K562 (cell line): ENCODE measurements at places on chromosomes 12 and 14.

GRCh38 chr12:79452906-79453305 lies 237.9 kb downstream of the PAWR start:
- no peak for DNase-seq

DNA sequence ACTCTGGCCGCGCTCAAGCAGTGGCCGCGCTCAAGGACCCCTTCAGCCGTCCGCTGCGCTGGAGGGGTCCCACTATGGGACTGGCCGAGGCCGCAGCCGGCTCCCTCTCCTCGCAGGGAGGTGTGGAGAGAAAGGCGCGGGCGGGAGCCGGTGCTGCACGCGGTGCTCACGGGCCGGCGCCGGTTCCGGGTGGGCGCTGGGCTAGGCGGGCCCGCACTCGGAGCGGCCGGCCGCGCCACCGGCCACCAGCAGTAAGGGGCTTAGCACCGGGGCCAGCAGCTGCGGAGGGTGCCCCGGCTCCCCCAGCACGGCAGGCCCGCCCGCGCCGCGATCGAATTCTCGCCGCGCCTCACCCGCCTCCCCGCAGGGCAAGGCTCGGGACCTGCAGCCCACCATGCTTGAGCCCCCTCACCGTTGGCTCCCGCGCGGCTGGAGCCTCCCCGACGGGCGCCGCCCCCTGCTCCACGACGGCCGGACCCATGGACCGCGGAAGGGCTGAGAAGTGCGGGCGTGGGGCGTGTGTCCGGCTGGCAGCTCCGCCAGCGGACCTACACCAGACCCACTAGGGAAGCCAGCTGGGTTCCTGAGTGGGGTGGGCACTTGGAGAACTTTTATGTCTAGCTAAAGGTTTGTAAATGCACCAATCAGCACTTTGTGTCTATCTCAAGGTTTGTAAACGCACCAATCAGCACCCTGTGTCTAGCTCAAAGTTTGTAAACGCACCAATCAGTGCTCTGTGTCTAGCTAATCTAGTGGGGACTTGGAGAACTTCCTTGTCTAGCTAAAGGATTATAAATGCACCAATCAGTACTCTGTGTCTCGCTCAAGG lies 49.5 kb downstream of the KLHL28 start:
- DNase-seq = no peak

DNA sequence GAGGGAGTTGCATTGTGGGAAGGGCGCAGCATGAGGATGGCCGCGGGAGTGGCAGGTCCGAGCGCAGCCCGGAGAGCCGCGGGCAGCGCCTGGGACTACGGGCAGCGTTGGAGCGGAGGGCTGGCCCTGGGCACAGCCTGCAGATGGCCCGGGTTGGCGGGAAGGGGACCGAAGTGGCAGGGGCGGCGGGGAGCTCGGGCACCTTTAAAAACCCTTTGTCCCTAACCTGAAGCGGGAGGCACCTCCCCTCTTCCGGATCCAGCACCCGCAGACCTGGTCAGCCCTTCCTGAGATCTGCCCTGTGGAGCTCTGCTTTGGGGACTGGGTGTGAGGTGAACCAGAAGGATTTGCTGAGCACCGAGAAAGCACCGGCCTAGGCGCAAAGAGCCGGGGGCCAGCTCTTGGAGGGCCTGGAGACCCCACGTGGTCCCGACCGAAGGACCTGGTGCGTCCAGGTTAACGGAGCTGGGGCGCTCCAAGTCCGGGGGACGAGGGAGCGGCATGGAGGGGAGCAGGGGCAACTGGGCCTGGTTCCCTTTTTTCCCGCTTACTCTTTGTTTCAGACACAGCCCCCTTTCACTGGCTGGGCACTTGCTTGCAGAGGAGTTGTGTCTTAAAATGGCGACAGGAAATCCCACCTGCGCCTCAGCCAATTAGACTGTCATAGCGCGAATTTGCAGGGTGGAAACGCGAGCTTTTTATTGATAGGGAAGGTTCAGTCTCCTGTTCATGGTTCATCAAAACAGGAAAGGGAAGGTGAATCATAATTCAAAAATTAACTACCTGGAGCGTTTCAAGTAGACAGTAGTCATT lies 792 bp upstream of the SLC38A1 start:
- DNase-seq = no peak

DNA sequence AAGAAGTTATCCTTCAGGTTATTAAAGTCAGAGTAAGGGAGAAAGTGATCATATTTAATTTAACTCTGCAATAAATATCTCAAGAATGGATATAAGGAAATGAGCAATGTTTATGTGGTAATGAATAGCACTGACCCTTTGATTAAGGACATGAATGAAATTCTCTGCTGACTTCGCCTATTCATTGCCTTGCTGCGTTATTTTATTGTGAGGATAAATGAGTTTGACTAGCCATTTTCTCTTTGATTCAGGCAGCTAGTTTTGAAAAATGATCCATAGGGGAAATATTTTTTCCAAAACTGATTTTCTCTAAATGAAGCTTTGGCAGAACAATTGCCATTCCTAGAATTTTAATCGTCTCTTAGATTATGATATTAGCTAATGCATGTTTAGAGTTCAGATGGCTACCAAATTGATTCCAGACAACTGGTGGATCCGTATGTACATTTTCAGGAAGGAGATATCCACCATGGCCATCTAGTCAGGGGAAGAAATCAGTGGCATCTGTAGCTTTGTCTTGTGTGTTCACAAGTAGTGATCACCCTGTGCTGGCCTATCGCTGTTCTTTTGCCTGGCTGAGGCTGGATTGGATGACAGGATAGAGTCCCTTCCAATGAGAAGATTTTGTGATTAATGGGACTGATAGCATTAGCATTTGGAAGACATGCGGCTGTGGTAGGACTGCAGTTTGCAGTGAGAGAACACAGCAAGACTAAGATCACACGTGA lies 302.3 kb upstream of the RGS6 start:
- DNase-seq = no peak

GRCh38 chr14:21197418-21198205 lies 41.7 kb upstream of the OR5AU1 start:
- DNase-seq = no peak

- DNase-seq = no peak
These were observed 2.0 kb upstream of the SOS2 start for GRCh38 chr14:50233166-50233950.

GRCh38 chr12:26767116-26767515 lies 65.9 kb downstream of the ITPR2 start:
- DNase-seq = no peak

- DNase-seq = no peak
These were observed 258.7 kb downstream of the SYT10 start for GRCh38 chr12:33180918-33181317.

- no peak for DNase-seq
These were observed 34.3 kb downstream of the DHRS2 start for GRCh38 chr14:23670481-23670880.

DNA sequence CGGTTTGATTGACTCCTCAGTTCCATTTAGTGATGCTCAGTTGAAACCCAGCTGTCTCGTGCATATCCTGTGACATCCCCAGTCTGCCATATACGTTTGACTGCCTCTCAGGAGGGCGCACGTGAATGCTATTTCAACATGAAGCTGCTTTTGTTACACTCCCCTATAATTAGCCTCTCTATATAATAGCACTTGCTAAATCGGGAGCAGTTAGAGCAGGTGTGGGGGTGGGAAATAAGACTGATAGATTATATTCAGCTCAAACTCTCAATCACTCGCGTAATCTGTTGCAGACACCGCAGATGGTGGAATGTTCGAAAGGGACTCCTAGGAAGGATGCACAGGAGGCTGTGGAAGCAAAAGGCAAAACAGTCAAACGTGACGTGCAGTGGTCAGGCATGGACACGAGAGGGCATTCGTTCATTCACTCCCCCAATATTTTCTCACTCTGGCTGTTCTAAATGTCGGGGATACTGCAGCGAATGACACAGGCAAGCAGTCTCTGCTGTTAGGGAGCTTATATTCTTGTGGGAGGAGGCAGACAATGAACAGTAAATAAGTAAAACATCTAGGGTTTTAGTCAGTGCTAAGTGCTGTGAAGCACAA lies 29.8 kb downstream of the KCNA1 start:
- no peak for DNase-seq

DNA sequence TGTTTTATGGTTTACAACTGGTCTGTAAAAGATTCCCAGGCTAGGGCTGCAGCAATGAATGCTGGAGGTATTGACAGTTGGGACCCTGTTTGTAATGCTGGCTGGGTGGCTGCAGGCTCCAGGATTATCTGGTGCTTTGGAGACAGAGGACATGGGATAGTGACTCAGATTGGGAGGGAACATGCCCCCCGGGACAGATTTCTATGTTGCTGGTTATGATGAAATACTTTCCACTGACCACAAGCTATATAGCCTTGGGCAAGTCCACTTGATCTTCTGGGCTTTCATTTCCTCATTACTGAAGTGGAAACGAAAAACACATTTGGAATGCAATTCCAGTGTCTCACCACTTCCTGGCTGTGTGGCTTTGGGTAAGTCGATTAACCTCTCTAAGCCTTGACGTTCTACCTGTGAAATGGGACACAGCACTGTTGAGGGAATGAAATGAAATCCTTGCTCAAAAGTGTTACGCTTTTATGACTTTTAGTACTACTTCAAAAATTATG lies 6.3 kb upstream of the TPCN1 start:
- DNase-seq = no peak

DNA sequence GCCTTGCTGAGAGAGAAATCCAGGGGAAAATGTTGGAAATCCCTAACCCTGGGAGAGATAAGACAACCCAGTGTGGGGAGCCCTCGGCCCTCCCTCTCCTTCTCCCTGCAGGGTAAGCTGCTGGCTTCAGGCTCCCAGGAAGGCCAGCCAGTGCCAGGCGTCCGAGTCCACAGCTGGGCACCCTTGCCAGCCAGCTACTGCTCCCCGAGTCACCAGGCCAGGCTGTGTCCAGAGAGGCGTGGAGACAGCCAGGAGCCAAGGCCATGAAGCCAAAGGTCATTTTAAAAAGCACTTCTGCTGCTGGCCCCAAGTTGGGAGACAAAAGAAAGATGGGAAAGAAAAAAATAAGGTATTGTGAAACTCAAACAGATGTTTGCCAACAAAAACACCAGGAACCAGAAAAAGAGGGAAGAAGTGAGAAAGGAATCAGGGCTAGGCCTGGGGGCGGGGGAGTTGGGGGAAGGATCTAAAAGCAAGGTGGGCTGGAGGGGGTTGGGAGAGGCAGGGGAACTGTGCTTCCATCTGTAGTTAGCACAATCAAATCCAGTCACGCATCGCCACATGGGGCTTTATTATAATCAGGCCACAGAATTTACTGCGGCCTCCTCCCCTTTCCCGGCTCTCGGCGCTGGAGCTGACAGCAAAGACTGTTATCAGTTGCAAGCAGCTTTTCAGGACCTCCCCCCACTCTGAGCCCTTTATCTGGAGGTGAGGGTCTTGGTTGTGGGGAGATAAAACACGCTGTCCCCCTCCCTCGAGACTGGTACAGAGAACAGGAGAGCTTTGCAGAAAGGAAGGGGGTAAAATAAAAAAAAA lies 33.5 kb downstream of the RBM19 start:
- peak; percentile 96 for DNase-seq

- no peak for DNase-seq
These were observed 16.2 kb downstream of the CCDC62 start for GRCh38 chr12:122790393-122791075.

DNA sequence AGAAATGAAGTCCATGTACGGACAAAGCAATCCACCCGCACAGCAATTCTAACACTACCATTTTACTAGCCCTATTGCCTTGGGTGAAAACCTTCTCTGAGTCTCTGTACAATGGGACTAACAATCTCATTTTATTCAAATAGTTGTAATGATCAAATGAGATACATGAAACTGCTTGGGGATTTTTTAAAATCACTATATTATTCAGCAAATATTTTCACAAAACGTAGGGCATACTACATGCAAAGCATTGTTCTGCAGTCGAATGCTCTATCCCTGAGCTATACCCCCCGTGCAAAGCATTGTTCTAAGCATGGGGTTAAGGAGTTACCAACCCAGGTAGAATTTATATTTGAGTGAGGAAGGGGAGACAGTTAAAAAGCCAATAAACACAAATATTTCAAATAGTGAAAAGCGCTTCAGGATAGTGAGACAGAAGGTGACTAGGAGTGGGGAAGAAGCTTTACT lies 554 bp upstream of the ATF7 start:
- peak; percentile 23 for DNase-seq

DNA sequence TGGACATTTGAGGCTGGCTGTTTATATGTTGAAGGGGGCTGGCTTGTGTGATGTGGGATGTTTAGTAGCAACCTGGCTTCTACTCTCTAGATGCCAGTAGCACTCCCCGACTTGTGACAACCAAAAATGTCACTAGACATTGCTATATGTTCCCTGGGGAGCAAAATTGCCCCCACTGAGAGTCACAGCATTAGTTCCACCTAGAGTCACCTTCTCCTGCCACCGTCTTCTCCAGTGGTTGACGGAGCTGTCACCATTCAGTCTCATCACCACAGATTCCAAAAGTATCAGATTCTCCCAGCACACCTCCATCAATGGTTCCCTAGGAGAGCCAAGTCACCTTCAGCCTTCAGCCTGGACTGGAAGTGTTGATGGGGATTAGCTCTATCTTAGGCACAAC lies 7.8 kb upstream of the KRT76 start:
- DNase-seq = no peak

- no peak for DNase-seq
These were observed 421.8 kb upstream of the PDE3A start for GRCh38 chr12:19946550-19946949.

DNA sequence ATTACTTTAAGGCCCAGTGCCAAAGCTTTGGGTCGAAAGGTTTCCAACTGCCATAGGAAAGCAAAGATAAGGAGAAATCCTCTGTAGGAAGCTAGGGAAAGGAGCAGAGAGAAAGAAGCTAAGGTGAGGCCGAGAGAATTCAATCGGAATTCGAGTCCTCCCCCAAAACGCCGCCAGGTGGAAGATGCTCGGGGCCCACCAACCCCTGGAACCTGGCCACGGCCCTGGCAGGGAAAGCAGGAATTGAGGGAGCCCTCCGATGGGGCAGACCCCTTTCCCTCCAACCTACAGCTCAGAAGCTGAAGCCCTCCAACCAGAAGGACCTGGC lies 498 bp downstream of the GMFB start:
- DNase-seq = no peak

GRCh38 chr12:103884316-103884715 lies 43.3 kb upstream of the NT5DC3 start:
- peak; percentile 25 for DNase-seq

- DNase-seq = no peak
These were observed 312.2 kb downstream of the ATXN7L3B start for GRCh38 chr12:74849801-74850200.

GRCh38 chr12:64029013-64029857 lies 184.7 kb downstream of the SRGAP1 start:
- no peak for DNase-seq

DNA sequence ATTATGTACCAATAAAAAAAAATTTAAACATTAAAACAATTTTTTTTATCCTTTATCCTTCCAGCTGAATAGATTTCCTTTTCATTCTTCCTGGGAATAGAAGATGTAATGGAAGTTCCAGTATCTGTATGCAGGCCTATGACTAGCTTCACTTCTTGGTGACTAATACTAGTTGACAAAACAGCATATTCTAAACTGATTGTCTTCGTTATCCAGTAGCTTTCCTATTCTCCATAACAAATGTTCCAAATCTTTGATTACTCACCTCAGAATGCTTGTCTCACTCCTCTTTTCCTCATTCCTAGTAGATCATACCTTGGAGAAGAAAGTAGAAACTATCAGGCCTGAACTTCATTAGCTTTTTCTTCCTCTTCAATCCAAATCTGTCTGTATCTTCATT lies 70.7 kb downstream of the PLEKHA5 start:
- DNase-seq = no peak
